Stimulated activated CD8-positive, alpha-beta memory T cell treated with anti-CD3 and anti-CD28 coated beads, Interleukin-2, amount 100 ng/mL, for 48 hours (primary cell): ENCODE measurements at places on chromosomes 4 and X.

DNA sequence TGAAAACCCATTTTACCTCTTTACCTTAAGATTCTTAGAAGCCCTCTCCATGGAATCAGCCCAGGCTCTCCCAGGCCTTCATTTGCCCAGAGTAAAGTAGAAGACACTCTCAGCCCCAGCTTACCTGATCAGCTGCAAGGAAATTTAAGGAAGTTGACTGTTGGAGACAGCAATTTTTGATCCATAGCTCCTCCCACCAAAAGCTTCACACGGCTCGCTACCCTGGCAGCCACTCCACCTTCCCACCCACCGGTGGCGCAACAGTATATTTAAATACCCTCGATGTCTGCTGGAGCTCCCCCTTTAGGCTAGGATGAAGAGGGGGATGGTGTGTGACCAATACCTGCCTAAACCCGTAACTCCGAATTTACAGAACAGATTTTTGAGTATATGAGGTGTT, 75.4 kb downstream of the MBNL3 start:
- no peak for DNase-seq

- DNase-seq = no peak
Observed at GRCh38 chr4:108878806-108879205, 116.0 kb upstream of the ETNPPL start.

DNA sequence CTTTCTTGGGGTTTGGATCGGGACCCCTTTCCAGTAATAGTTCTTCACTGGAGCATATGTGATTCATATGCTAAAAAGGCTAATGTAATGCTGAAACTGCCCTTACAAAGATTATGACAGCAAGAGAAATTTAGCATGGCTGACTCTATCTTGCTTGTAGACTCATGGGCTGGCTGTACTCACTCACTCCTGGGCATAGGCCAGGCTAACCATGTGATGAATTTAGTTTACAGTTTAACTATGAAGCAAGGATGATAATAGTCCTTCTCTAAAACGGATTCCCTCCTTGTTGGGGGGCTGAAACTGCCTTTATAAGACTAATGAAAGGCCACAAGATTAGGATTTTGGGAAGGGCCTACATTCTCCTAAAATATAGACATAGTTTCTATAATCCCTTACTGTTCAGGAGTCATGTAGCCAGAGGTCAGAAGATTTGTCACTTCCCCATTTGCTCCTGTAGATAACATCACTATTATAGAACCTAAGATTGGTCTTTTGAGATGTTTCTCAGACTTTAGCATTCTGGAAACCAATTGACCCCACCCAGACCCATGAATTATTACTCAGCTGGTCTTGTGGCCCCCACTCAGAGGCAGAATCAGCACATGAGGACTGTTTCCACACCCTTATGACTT, 20.8 kb upstream of the CEP135 start:
- no peak for DNase-seq

DNA sequence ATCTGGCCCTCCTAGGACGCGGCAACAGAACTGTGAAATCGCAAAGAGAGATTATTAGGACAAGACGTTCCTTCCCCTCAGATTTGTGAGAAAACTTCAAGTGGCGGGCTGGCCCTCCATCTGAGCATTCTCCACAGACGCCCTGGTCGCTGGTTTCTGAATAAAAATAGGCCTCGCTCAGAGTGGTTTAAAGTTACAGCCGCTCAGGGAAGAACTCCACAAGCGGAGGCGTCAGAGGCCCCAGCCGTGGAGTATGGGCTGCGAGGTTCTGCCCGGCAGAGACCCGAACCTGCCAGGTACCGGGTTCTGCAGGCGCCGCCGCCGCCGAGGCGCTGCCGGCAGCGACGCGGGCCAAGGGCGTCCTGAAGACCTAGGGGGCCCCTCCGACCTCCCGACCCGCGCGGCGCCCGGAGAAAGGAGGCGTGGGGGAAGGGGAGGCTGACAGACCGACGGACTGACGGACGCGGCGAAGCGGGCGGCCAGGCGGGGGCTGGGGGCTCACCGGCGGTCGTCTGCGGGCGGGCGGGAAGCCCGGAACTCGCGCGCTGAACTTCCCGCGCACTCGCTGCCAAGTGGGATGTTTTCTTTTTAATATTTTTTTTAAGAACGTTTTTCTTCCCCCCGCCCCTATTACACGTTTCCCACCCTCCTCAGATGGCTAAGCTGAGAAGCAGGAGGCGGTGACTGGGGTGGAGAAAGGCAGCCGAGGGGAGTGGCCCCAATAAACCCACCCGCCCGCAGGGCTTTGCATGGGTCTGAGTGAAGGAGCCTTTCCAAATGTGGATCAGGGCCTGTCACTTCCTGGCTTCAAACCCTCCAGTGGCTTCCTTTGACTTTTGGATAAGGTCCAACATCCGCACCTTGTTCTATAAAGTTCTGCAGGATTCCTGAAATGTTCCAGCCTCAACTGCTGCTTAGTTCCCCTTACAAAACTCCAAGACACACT, at the start of gene PABPC4L:
TSS of gene PABPC4L (minus strand) at position 574 of the 946 bp plus-strand sequence. CDS start 770 bp downstream, outside the sequence.
- DNase-seq = no peak

DNA sequence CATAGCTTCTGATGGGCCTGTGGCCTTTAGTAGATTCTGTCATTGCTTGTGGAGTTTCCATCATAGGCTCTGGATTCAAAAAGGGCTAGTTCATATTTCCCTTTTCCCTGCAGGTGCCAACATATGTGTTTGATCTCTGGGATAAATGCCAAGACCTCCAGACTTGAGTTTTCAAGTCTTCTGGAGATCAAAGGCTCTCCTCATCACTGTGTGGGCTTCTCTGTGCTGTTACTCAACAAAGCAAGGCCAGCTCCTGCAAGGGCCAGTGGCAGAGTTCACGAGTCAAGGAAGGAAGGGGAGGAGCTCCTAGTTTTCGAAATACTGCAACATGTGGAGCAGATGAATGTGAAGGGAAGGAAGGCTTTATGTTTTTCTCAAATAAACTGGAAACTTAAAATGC, 62.7 kb upstream of the SCML1 start:
- DNase-seq = no peak

DNA sequence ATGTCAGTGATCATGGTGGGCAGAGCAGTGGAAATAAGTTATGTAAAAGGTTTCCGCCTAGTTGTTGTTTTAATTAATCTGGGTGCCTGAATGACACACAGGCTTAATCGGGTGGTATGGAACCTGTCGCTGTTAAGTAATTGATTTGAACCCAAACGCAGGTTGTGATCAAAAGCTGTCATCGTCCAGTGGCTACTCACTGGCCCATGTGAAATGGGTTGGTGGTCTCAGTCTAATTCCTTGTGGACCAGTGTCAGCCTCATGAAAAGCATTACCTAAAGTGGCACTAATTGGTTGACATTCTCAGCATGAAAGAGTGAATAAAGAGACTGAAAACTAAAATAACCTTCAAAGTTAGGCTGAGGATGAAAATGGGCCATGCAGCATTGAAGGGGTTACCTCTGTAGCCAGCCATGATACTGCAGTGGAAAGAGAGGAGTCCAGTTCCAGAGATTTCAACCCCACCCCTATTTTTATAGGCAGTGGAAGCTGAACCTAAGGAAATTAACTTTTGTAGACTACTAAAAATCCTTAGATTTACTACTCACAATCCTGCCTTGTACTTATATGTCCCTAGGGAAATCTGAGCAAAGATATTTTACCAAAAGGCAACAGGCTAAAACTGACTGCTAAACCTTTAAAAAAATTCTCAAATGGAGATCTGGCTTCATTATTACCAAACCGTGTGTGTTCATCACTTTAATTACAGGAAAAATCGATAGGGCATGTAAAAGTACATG, 251.7 kb upstream of the TENM3 start:
- DNase-seq = no peak

- peak; percentile 5 for DNase-seq
Observed at GRCh38 chrX:134718966-134719317, 60.7 kb upstream of the PLAC1 start.

GRCh38 chr4:15515106-15515505, 45.4 kb downstream of the CC2D2A start:
- DNase-seq = no peak

GRCh38 chrX:86148024-86148511, at the start of gene DACH2:
Gene DACH2 (plus strand): TSS chrX:86148451.
- peak; percentile 3 for DNase-seq

- DNase-seq = no peak
Observed at GRCh38 chrX:71017396-71017939, 50.7 kb downstream of the SNX12 start.

DNA sequence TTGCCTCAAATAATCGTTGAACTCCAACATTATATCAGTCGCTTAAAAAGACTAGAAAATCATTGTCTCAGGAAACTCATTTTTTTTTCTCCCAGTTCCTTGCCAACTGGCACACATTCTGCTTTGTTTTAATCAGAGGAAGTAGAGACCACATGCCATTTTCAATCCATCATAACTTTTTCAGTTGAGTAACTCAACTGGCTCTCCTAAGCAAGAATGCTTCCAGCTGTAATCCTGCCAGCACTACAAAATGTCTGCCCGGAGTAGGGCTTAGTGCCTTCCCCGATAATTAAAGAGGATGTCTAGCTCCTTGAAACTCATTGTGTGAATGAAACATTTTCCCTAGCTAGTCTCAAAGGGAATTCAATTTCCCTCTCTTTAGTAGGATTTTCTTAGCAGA, 33.0 kb downstream of the FREM3 start:
- no peak for DNase-seq

GRCh38 chr4:87240341-87240740, 19.9 kb upstream of the KLHL8 start:
- no peak for DNase-seq

DNA sequence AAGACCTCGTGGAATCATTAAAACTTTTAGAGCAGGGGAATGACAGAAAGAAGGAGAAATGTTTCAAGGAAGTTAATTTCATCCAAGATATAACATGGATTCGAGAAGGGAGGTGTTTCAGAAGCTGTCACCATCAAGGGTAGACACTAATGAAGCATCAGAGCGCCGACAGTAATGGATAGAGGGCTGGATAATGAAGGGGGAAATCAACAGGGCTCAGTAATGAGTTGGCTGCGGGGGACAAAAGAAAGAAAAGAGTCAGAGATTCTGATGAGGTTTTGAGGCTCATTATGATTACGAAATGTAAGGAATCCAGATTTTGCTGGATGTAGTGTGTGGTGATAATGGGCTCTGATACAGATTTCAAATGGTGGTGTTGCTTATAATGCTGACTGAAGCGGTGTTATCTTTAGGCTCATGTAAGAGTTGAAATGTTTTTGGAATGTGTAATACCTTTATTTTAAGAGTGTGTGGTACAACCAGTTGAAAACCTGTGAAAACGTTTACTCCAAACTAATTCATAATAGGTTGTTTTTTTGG, 39.3 kb upstream of the TENM3 start:
- no peak for DNase-seq

DNA sequence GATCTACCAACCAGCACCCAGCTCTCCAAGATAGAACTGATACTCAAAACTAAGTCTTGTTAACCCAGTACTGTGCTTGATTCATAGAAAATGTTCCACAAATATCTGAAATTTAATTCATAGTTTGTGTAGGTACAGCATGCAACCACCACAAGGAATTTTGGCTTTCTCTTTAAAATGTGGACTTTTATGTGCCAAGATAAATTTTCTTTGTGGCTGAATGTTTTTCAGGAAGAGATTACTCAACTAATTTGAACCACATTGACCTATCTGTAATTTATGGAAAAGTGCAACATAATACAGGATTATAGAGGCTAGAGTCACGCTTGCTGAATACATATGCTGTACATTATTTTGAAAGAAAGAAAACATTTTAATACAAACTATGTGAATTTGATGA, 730.8 kb downstream of the IL1RAPL1 start:
- DNase-seq = no peak

DNA sequence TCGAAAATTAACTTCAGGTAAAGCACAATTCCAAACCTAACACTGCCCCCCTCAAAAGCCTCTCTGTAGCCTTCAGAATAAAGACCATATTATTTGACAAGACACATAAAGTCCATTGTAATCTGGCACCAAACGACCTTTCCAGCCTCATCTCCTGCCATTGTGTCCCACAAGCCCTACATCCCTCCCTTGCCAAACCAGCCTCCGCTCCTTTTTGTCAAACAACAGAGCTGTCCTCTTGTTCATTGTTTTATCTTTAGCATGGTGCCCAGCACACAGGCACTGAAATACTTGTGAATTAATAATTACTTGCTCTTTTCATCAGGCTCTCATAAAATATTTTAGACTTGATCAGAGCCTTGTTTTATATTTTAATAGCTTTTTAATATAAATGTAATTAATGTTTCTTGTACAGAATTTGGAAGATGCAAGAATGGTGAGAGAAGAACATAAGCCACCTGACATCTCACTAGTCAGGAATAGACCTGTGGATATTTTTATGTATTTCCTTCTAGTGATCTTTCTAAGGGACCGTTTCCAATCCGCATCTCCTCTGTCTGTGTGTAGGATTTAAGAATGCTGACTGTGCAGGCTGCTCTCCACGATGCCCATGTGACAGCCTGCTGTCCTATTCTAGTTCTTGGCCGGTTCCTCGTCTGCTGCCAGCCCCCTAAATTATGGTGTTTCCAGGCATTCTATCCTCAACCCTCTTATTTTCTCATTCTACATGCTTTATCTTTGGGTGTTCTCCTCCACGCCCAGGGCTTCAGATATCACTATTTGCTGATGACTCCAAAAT, 3.0 kb upstream of the IRF2 start:
- no peak for DNase-seq

GRCh38 chrX:15167826-15168225, 102.1 kb downstream of the ASB9 start:
- DNase-seq = no peak

GRCh38 chr4:167088115-167088514, 146.2 kb downstream of the SPOCK3 start:
- no peak for DNase-seq

GRCh38 chr4:175789647-175790046, 22.4 kb downstream of the GPM6A start:
- DNase-seq = no peak

GRCh38 chr4:145818011-145818410, 120.6 kb downstream of the ZNF827 start:
- DNase-seq = no peak

DNA sequence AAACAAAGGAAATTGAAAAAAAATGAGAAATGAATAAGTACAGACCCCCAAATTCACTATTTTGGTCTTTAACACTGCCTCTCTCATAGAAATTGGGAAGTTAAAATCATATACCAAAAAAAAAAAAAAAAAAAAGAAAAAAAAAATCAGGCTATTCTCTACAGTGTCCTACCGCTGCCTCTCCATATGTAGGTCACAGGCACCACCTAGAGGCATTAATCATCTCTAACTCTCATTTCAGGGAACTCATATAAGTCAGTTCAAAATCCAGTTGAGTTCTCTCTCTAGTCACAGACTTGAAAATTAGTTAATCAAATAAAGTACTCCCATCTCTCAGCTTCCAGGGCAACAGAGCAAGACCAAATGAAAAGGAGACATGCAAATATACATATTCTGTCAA, 47.9 kb downstream of the COX18 start:
- no peak for DNase-seq

GRCh38 chr4:119679251-119679650, 50.6 kb upstream of the PDE5A start:
- DNase-seq = no peak

- no peak for DNase-seq
Observed at GRCh38 chrX:153407736-153408135, 3.5 kb upstream of the ZFP92 start.

- DNase-seq = no peak
Observed at GRCh38 chr4:94181815-94182214, 25.9 kb upstream of the SMARCAD1 start.

GRCh38 chr4:8392591-8393190, 47.8 kb downstream of the ACOX3 start:
- DNase-seq = no peak

- DNase-seq = no peak
Observed at GRCh38 chr4:12421364-12421763, 992.7 kb upstream of the HS3ST1 start.

GRCh38 chr4:70183168-70183939, 12.2 kb upstream of the ODAM start:
- peak; percentile 1 for DNase-seq

GRCh38 chr4:95506264-95506663, 42.5 kb downstream of the UNC5C start:
- no peak for DNase-seq
